Activated T-helper 2 cell treated with anti-CD3 and anti-CD28 coated beads, Interferon-gamma antibody, Interleukin-2, Interleukin-4, amounts not matched to agents 10 μg/mL and 5 μg/mL and 100 μg/mL, durations not matched to agents 14 hours and 24 hours and 36 hours (primary cell): ENCODE measurements at places on chromosomes 2 and 18. TPM values are rescaled to one million over a fixed set of nuclear protein-coding genes. Genes with fewer than 3 reads are reported as not detected.

The CABLES1 gene
- total RNA-seq, result 27.4 and 33.5 TPM in 2 replicates

The LCT gene
- 0.53 and 0.55 TPM in 2 replicates for total RNA-seq

DNA sequence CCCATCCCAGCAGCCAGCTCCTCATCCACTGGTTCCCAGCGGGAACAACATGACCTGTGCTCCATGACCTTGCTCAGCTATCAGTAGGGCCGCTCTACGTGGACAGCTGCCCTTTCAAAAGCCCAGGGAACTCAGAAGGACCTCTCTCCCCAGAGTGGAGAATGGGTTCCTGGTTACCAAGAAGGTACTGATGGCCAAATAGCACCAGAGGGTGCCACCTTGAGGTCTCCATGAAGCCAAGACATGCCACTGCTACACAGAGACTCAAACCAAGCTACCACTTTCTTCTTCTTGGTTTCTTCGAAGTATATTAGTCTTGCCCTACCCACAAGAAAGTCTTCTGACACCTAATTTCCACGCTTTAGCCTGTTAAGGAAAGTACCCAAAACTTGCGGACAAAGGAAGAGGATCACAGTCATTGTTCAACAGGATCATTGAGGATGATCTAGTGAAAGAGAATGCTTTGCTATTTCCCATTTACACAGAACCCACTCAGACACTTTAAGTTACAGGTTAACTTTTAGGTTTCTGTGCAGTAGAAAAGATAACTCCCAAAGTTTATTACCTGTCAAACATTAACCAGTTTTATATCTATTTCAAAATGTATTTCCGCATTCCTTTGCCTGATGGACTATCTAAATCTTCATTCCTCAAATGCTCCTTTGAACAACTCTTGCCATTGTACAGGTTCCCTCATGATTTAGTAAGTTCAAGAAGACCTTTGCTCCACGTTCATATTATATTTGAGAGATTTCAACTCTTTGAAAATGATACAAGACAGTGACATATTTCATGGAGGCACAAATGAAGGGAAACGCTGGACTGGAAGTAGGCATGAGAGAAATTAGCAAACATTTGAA is 102.2 kb downstream of the ALPK2 start:
- no peak for DNase-seq

DNA sequence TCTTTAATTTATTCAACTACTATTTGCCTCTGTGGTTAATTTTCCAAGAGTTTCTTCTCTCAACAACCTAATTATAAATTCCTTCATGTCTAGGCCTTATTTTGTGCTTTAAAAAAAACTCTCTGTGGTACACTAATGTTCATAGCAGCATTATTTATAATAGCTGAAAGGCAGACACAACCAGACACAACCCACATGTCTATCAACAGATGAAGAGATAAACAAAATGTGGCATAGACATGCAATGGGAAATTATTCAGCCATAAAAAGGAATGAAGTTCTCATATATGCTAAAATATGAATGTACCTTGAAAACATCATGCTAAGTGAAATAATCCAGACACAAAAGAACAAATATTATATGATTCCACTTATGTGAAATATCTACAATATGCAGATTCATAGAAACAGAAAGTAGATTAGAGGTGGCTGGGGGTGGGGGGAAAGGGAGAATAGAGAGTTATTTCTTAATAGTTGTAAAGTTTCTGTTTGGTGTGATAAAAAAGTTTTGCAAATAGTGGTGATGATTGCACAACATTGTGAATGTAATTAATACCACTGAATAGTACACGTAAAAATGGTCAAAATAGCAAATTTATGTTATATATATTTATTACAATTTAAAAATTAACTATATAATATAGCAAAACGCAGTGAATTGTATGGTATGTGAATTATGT is 28.1 kb upstream of the RASGRP3 start:
- no peak for DNase-seq

GRCh38 chr18:63783394-63783793 is 8.2 kb downstream of the SERPINB7 start:
- no peak for DNase-seq

DNA sequence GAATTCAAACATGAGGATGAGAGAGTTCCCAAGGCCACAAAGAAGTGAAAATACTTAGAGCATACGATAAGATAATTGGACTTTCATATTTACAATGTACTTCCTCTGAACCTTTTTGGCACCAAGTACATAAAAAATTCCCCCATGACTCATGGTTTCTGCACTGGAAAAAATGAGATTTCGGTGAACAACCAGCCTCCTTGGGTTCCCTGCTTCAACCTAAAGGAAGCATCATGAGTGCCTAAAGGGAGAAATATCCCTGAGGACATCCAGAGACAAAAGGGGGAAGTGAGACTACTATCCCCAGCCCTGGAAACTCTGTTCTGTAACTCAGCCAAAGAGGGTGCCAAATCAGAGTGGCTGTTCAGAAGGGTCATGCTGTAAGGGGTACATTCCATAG is 562.7 kb upstream of the SLC39A10 start:
- DNase-seq, result no peak

GRCh38 chr2:20666005-20666303 is 990 bp upstream of the GDF7 start:
- no peak for DNase-seq
